Stimulated activated CD8-positive, alpha-beta memory T cell treated with anti-CD3 and anti-CD28 coated beads, Interleukin-7, amount 100 ng/mL, for 1 hour (primary cell): ENCODE measurements at places on chromosomes 1 and 21.

DNA sequence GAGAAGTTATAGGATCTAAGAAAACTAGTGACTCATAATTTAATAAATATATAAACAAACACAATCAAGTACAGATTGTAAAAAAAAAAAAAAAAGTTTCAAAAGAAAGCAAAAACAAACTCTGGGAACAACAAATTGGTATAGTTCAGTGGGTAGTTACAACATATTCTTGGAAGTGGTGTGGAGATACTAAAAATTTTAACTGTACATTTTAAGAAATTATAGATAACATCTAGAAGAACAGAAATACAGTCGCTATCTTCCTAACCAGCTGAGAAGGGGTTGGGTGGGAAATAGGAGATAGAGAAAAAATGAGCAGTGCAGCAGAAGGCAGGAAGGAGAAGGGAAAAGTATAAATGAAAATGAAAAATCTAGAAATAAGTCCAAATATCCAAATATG lies 70.5 kb downstream of the LRRC8C start:
- no peak for DNase-seq

GRCh38 chr21:28754862-28755261 lies 237.8 kb downstream of the LTN1 start:
- DNase-seq, result no peak

GRCh38 chr1:110291241-110292030 lies 47.7 kb upstream of the RBM15 start:
- no peak for DNase-seq

DNA sequence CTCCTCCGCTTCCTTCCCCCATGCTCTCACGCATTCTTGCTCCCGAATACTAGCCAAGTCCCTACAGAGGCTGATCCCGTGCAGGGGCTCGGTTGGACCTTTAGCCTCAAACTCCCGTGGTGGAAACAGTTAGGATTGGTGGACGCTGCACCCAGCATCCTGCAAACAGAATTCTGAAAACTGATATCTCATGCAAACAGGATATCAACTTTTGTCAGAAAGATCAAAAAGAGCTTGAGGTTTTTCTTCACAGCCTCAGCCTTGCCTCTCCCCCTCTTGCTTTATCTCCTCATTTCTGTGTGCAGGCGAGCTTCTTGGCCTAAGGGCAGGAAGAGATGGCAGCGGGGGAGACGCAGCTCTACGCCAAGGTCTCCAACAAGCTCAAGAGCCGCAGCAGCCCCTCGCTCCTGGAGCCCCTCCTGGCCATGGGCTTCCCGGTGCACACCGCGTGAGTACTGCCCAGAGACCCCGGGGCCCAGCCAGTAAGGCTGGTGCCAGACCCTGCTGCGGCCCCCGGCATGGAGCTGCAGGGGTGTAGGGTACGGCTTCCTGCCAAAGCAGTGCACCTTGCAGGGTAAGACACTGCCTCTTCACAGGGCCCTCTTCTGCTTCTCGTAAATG lies at the start of gene UBASH3A:
Gene UBASH3A (plus strand): TSS at position 292 of the 621 bp plus-strand sequence. CDS start 44 bp downstream, at position 336.
- DNase-seq, result no peak

DNA sequence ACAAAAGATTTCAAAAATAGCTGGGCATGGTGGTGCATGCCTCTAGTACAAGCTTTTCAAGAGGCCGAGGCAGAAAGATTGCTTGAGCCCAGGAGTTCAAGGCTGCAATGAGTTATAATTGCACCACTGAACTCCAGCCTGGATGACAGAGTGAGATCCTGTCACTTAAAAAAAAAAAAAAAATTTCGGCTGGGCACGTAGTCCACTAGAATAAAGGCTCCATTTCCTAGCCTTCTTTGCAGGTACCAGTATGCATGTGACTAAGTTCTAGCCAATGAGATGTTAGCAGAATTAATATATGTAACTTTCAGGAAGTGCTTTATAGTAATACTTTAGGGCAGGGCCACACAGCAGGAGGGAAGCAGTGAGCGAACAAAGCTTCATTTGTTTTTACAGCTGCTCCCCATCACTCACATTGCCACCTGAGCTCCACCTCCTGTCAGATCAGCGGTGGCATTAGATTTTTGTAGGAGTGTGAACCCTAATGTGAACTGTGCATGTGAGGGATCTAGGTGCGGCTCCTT lies 28.8 kb upstream of the SYDE2 start:
- DNase-seq, result no peak

- no peak for DNase-seq
Measured at GRCh38 chr1:157114183-157115121, 14.8 kb upstream of the ETV3L start.

- DNase-seq, result no peak
Measured at GRCh38 chr1:89881415-89882058, 60.7 kb downstream of the LRRC8D start.

GRCh38 chr1:147243228-147243685 lies 773 bp downstream of the CHD1L start:
- no peak for DNase-seq

- no peak for DNase-seq
Measured at GRCh38 chr1:25572708-25573590, 29.5 kb downstream of the LDLRAP1 start.
